ENCODE measurements at places on chromosomes 7 and 10.

DNA sequence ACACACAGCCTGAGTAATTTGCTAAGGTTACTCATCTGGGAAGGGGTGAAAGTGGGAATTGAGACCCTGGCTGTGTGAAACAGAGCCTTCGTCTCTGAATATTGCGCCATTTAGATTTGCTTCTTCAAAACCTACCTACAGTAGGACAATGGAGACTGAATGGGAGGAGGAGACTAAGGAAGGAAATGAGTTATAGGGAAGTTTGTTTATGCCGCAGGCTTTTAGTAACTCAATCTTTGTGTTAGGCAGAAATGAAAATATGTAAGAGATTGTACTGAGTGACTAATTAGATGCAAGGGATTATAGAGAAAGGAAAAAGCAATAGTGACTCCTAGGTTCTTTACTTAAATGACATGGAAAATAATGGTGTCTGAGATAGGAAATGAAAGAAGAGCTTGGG, 80.2 kb downstream of the KCND2 start:
- no peak for DNase-seq

GRCh38 chr7:33887266-33887975, 17.9 kb upstream of the BMPER start:
- DNase-seq = no peak

DNA sequence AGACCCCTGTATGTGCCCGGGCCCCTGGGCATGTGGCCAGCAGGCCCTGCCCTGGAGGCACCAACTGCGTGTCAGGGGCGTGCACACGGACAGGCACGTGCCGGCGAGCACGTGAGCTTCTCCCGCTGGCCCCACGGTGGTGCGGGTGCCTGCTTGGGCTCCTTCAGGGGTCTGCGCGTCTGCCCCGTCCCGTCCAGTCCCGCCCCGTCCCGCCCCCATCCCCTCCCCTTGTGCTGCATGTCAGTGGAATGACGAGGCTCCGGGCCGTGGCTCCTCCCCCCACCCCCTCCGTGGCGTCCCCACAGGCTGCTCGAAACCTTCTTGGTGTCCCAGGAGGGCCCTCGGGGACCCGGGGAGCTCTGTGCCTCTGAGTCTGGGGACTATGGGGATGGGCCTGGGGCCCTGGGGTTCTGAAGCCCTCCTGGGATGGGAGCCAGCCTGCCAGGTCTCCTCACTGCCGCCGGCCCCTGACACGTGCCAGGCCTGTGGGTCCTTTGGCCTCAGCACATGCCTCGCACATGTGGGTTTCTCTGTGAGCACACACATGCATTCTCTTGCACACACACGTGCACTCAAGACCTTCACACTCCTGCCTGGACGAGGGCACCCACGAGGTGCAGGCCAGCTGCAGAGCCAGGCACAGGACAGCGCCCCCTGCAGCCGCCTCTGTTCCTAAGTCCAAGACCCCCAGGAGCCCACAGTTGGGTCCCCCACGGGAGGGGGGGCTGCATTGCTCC, 27.5 kb upstream of the AMZ1 start:
- no peak for DNase-seq

GRCh38 chr7:141201145-141201885, 127.5 kb downstream of the TMEM178B start:
- DNase-seq = no peak

DNA sequence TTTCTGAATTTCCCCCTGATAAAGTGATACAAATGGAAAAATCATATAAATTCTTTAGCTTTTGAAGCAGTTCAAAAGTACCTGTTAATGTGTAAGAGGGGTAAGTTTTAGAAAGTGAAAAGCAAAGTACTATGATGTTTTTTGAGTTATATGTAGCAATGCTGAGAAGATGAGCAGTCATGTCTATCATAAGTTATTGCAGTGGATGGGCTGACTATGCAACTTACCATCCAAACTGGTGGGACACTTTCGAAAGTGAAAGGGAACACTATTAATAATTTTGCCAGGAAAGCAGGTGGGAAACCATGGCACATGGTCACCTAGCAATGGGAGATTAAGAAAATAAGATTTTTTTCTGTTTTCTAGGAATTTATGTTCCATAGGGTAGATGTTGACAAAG, 4.1 kb downstream of the MINPP1 start:
- DNase-seq = no peak

GRCh38 chr10:98076086-98076485, 45.7 kb upstream of the CRTAC1 start:
- DNase-seq = no peak

DNA sequence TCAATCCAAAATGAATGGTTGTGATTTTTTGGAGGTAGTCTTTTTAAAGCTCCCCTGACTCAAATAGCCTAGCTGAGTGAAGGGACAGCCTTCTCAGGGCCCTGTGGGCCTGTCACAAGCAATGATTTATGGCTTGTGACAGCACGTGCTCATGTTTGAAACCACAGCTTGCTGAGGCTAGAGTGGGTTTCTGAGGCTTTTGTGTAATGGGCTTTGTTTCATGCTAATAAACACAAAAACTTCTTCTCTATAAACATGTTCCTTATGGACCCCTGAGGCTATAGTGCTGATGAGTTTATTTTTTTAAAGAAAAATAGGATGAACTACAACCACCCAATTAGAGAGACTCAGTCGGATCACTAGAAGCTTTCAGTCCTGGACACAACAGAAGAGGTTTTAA, 36.1 kb upstream of the BET1 start:
- no peak for DNase-seq

All from anterior cingulate cortex (tissue), 58 donors.